ENCODE measurements at places on chromosomes 13 and 19. TPM values are rescaled to one million over a fixed set of nuclear protein-coding genes. Genes with fewer than 3 reads are reported as not detected.

The GJA3 gene
- 5.8 TPM for total RNA-seq

The SIAH3 gene
- total RNA-seq: not detected

The APOC4 gene
- not detected for total RNA-seq

The VAV1 gene
- 46.0 TPM for total RNA-seq

The ZNF420 gene
- total RNA-seq: 14.8 TPM

The SYCN gene
- not detected for total RNA-seq

The C5AR1 gene
- 0.11 TPM for total RNA-seq

The LPAR2 gene
- 18.9 TPM for total RNA-seq

The SLC25A41 gene
- total RNA-seq: 1.4 TPM

- peak; percentile 87 for DNase-seq
These were observed at the start of gene LMTK3 for GRCh38 chr19:48511800-48512503. TSS of gene LMTK3 (minus strand) at chr19:48511835. CDS start at chr19:48511576, 259 bp downstream.

GRCh38 chr13:19068691-19069090 lies 112.9 kb downstream of the TUBA3C start:
- no peak for DNase-seq

DNA sequence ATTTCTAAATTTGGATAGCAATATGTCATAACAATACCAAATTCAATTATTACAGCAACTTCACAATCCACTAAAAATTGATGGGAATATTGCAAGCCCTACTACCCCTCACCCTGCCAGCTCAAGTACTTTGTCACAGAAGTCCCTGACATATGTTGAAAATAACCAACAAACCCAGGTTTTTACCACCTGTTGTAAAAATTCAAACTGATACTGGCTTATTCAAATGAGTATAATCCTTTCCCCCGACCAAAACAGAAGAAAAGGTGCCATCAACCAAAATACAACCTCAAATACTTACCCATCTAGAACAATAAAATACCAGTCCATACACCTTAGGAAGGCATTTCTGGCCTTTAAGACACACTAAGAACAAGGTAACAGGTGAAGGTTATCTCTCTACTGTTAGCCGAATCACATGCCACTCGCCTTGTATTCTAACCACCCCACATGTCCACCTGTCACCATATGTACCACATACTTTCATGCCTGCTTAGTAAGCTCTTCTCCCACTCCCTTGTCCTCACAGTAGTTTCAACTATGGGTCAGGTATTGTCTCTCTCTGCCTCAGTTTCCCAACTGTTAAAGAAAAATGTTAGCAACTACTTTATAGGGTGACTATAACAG lies 53.1 kb downstream of the USP12 start:
- no peak for DNase-seq

GRCh38 chr19:5686326-5686646 lies 3.8 kb upstream of the RPL36 start:
- DNase-seq: no peak

DNA sequence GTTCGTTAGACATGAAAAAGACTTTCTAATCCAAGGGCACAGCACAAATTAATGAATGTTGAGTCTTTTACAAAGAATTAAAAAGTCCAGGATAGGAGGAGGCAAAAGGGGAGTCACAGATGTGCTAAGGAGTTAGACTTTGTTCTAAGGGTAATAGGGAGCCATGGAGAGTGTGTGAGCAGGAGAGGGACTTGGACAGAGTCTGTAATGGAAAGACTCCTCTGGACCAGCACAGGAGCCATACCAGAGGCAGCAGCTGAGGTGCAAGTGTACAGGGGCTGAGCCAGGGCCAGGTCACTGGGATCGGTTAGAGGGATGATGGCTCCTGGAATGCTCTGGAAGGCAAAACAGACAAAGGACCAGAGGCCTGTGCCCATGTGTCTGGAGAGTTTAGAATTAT lies 10.5 kb downstream of the GTPBP3 start:
- no peak for DNase-seq

DNA sequence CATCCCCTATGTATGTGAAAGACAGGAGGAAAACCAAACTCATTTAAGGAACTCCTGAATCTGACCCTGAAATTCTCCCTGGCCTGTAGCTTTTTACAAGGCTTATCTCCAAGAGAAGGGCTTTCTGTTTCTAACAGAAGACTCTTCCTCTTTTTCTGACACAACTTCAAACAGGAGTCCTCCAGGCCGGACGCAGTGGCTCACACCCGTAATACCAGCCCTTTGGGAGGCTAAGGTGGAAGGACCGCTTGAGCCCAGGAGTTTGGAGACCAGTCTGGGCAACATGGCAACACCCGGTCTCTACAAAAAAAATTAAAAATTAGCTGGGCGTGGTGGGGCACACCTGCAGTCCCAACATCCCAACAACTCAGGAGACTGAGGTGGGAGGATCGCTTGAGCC lies 41.9 kb downstream of the CARS2 start:
- no peak for DNase-seq

DNA sequence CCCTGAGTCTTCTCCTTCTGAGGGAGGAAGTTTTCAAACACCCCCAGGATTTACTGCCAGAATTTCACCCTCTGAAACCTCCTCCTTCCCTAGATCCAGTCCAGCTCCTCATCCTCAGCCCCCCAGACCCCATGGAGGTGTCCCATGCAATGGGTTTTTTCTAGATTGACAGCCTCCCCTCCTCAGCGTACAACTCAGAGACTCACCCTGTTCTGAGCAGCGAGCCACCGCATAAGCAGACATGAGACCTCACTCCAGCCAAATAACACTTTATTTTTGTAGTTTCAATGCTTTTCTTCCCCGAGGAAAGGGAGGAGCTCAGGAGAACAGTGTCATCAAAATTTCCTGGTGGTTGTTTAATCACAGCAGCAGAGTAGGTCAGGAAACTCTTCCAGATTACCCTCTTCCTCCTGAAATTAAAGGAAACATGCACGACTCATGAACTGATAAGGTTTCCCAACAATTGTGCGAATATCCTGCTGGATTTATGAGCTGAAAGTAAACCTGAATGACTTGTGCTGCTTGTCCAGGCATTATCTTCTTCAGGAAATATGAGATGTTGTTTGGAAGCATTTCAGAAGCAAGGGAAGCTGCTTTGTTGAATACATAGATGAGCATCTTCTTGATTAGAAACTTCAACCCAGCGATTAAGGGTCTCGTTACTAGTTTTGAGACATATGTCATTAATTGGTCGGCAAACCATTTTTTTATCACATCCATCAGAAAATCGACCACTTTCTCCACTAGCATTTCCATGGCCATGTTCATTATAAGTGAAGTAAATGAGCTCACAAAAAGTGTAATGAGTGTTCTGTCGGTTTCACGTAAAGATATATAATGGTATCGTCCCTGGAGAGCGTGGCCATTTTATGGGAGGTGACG lies 36.2 kb downstream of the ERICH4 start:
- no peak for DNase-seq

DNA sequence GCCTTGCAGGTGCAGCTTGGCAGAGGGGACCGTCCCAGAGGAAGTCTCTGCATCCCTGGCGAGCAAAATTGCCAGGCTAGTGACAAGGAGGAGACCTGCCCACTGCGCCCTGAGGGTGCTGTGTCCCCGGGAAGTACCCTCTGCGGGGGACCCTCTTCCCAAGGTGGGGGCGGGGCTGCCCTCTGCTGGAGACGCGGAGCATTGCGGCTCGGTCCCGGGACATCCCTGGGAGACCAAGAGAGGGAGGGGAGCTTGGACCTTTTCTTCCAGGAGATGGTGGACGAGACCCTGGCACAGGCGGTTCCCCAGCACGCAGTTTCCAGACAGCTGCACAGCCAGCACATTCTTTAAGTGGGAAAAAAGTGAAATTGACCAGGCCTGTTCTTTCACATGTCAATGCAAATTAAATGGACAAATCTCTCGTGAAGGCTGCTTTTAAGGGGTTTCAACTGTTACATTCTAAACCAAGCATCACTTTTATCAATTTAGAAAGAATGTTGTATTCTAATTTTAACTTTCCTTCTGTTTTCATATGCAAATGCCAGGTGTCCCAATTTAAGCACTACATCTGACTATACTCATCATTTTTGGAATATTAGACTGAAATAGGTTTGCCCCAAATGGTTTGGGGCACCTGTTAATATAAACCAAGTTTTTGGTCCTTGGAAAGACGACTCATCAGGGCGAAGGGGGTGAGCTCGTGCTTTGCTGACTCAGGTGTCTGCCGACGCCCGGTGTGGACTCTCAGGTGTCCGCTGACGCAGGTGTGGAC lies 60.7 kb downstream of the MCF2L start:
- DNase-seq: peak; percentile 70

DNA sequence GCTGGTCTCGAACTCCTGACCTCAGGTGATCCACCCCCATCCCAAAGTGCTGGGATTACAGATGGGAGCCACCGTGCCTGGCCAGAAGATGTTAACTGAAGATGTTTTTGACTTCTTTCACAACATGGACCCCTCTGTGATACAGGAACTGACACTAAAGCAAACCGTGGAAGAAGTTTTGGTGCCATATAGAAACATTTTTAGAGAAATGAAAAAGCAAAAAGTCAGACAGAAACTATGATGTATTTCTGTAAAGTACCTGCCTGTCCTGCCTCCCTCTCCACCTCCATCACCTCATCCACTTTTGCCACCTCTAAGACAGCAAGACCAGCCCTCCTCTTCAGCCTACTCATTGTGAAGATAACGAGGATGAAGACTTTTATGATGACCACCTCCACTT lies 11.3 kb downstream of the FBXO27 start:
- no peak for DNase-seq

GRCh38 chr19:53294786-53295441 lies 27.4 kb upstream of the VN1R4 start:
- no peak for DNase-seq

- DNase-seq: no peak
These were observed 10.6 kb downstream of the DCAF15 start for GRCh38 chr19:13962699-13963602.

DNA sequence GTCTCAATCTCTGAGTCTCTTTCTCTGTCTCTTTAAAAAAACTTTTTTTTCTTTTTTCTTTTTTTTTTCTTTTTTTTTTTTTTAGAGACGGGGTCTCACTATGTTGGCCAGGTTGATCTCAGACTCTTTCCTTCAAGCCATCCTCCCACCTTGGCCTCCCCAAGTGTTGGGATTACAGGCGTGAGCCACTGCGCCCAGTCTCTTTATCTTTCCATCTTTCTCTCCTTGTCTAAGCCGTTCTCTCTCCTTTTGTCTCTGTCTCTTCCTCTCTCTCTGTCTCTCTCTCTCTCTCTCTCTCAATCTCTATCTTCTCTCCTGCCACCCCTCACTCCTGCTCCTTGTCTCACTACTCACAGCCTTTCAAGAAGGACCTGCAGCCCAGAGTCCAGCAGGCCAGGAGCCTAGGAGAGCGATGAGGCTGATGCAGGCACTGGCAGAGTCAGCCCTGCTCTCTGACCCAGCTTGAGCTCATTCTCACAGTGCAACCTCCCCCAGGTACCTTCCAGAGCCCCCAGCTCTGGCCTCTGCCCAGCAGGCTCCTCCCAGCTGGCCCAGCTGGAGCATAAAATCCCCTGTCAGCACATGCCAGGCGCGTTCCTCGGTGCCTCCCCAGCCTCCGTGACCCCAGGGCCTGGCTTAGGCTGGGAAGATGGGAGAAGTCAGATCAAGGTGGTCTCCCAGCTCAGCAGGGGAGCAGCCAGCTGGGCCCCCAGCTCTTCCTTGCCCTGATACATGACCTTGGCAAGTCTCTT lies at the start of gene NPHS1:
NPHS1 (minus strand) TSS at position 476 of the 752 bp plus-strand sequence. CDS start 667 bp downstream, outside the sequence.
- DNase-seq: no peak

DNA sequence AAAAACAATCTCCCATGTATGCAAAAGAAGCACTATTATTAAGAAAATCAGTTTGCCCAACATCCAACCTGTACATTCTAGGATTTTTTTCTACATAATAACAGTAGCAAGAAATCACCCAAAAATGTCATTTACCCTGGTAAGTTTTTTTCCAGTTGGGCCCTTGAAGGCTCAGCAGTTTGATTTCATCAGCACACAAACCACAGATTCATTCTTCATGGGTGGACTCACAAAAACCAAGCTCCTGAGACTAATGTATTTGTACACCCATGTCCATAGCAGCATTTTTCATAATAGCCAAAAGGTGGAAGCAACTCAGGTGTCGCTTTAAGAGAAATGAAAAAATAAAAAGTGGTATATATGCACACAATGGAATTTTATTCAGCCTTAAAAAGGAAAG lies 210.1 kb downstream of the TBC1D4 start:
- DNase-seq: no peak

GRCh38 chr19:33407140-33407551 lies 33.6 kb downstream of the CEBPG start:
- no peak for DNase-seq

DNA sequence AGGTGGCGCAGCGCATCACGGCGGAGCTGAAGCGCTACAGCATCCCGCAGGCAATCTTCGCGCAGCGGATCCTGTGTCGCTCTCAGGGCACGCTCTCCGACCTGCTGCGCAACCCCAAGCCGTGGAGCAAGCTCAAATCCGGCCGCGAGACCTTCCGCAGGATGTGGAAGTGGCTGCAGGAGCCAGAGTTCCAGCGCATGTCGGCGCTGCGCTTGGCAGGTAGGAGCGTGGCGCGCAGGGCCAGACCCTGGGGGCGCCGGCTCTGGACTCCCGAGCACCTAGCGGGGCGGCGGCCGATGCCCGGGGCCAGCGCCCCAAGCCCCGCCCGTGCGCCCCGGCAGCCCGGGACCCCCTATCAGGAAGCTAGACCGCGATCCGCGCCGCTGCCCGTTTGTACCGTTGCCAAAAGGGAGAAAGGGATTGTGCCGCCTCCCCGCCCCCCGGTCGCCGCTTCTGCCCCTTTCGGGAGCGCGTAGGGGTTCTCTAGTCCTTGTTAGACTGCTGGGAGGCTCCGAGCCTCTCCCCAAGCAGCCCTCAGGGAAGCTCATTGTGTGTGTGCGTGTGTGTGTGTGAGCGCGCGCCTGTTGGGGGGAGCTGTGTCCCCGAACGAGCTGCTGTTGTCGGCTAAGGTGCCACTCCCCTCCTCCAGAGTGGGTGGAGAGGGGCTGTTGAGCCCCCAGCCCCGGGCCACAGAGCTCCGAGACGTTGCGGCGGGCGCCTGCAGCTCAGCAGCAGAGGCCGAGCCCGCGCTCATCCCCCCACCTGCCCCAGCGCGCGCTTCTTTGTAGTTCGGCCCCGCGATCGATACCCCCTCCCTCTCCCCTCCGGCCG lies 1.5 kb downstream of the ONECUT3 start:
- DNase-seq: no peak

- DNase-seq: no peak
These were observed 13.9 kb upstream of the EPHX3 start for GRCh38 chr19:15246198-15246481.

GRCh38 chr13:101784313-101784712 lies 331.8 kb downstream of the ITGBL1 start:
- no peak for DNase-seq

DNA sequence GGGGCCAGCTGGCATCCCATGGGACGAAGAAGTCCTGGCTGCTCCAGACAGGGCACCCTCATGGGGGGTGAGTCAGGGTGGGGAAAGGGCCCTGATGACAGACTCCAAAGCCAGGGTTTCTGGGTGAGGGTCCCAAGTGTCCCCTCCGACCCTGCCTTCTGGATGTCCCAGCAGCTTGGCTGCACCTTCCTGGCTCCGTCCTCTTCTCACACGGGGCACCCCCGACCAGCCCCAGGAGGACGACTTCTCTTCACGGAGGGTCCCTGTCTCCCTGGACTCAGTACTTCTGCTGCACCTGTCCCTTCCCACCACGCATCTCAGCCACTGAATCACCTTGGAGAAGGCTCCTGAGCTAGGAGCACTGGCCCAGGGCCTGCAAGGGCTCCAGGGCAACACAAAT lies 19.9 kb downstream of the MIER2 start:
- no peak for DNase-seq

Data from Karpas-422 (cell line).